A549 treated with GW870086 at 1 μM for 4 hours (cell line): ENCODE measurements at places on chromosomes 2 and 18. TPM values are rescaled to one million over a fixed set of nuclear protein-coding genes. Genes with fewer than 3 reads are reported as not detected.

The RGPD4 gene
- total RNA-seq, result 0.03 to 0.09 TPM (median 0.06 TPM) in 4 of 5 replicates, not detected in the other

The ACMSD gene
- total RNA-seq, result not detected in 5 replicates

The DHRS9 gene
- total RNA-seq, result 2.7 to 4.2 TPM (median 3.5 TPM) in 5 replicates

The C2orf80 gene
- not detected in 5 replicates for total RNA-seq

The CNOT11 gene
- 39.6 to 42.9 TPM (median 41.0 TPM) in 5 replicates for total RNA-seq

The REEP1 gene
- total RNA-seq, result 0.77 to 1.1 TPM (median 1.1 TPM) in 5 replicates

The FMNL2 gene
- 26.3 to 38.5 TPM (median 32.2 TPM) in 5 replicates for total RNA-seq

The VWA3B gene
- total RNA-seq, result 0.37 to 0.61 TPM in 2 of 5 replicates, not detected in the others
